NAMALWA (cell line): ENCODE measurements at places on chromosomes 7 and 10.
A peak's percentile ranks its signal among the peaks of the same experiment; 100 is the strongest.

DNA sequence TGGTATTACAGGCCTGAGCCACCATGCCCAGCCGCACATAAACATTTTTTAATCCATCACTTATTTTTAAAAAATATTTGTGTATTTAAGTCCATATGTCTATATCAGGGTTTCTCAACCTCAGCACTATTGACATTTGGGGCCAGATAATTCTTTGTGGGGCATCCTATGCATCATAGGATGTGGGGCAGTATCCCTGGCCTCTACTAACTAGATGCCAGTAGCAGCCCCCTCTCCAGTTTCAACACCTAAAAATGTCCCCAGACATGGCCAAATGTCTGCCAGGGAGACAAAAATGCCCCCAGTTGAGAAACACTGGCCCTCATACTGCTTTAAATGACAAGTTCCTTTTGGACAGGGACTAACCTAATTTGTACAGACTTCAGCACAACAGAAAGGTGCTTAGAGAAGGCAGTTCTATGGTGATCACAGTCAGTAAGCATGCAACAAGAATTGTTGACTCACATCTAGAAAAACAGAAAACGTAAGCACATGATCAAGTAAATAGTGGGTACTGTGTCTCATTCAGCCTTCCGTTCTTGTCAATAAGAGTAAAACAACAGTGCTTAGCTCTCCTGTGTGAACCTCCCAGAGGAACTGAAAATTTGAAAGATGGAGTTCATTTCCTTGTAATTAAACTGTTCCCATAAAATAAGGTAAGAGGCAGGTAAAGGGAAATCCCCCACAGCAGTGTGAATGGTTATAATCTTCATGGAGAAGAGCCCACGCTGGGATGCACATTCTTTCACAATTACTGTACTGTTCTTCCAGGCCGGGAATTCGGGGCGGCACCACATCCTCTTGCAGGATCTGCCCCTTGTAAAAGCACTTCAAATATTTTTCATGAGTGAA is 17.3 kb upstream of the ADRB1 start:
- DNase-seq: no peak

GRCh38 chr10:78543749-78544362 is 510.2 kb downstream of the RPS24 start:
- DNase-seq: no peak

DNA sequence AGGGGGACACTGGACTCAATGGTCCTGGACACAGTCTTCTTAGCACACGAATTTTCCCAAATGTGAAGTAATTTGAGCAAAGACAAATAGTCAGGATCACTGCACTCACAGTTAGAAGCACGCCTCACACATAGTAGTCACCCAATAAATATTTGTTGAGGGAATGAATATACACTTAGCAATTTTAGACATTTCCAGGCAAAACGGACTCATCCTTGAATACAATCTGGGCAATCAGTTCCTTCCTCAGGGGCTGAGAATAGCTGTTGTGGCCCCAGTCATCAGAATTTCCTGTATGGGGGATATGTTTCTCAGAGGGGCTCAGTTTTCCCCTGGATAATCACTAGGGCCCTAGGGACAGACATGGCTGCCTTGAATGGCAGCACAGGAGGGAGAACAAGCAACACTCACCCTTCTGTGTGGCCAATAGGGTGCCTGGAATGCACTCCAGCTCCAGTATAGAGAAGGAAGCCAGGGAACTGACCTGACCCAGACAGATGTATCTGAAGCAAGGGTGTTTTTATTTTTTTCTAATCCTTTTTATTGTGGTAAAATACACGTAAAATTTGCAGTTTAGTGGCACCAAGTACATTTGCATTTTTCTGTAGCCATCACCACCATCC is 282.7 kb upstream of the ZNF32 start:
- no peak for DNase-seq

DNA sequence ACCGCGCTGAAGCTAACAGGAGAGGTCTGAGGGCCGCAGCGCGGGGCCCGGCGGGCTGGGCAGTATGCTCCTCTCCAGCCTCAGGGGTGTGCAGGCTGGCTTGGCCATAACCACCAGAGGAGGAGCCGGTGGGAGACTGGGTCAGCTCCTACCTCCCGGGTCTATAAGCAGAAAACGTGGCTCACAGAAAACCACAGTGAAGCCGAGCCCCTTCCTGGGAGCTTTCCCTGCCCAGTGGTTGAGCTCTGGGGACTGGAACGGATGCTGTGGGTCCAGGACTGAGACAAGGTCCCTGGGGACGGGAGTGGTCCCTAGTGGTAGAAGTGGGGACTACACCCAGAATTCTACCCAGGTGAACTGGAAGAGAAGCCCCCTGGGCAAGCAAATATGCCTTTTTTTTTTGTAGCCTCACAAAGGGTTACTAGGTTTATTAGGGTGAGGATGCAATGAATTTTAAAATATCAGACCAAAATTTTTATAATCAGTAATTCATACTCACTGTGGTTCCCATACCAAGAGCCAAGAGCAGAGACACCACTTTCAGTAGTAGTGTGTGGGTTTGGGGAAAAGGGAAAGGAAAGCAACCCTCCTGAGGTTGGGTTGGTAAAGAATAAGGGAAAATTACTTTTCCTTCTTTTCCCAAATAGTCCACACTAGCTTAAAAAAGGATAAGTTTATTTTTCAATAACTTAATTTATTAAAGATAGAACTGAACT is 67.9 kb upstream of the PRKCQ start:
- DNase-seq: peak; percentile 66

- DNase-seq: no peak
Measured at GRCh38 chr7:36303202-36304098, 86.2 kb upstream of the ANLN start.

DNA sequence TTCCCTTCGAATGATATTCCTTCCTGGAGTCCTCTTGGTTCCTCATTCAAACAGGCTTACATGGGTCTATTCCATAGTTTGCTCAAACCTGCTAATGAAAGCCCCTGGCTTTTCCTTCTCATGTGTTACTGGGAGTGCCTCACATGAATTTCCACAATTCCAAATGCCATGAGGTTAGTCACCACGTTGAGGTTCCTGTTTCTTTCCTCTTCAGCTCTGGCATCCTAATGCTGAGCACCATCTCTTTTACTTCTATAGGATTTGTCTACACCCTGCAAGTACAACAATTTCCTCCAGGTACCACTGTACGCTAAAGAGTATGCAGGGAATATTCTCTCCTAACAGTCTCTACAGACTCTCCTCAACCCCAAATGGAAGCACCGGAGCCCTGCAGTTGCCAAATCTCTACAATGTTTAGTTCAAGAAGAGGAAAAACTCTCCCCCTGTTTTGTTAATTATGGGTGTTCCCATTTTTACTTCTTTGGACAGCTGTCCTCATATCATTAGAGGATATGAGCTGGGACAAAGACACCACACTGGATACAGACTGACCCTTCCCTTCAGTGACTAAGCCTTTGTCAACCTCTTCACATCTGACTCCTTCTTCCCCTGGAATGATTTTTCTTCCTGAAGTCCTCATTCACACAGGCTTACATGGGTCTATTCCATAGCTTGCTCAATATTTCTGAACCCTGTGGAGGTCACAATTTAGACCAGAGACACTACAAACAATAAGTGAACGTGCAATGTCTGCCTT is 145.8 kb upstream of the BET1 start:
- DNase-seq: no peak

GRCh38 chr10:34565934-34566333 is 249.2 kb downstream of the PARD3 start:
- DNase-seq: no peak

DNA sequence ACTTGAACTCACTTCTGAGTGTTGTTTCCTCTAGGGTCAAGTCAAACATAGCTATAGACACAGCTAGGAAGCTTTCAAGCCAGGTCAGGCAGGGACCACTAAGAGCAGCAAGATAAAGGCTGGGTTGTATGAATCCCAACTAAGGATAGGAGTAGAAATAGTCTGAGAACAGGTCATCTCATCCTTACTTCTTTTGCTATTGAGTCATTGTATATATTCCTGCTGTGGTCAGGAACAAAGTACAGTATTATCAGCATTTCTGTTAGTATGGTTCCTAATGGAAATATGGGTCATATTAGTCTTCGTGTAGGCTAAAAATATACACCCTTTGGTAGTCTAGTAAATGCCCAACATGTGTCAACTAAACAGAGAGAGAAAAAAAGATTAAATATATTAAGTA is 145.3 kb downstream of the BTAF1 start:
- no peak for DNase-seq

GRCh38 chr7:2084781-2085505 is 147.8 kb downstream of the MAD1L1 start:
- no peak for DNase-seq

- no peak for DNase-seq
Measured at GRCh38 chr7:63070696-63071095, 928.0 kb upstream of the ZNF722 start.

DNA sequence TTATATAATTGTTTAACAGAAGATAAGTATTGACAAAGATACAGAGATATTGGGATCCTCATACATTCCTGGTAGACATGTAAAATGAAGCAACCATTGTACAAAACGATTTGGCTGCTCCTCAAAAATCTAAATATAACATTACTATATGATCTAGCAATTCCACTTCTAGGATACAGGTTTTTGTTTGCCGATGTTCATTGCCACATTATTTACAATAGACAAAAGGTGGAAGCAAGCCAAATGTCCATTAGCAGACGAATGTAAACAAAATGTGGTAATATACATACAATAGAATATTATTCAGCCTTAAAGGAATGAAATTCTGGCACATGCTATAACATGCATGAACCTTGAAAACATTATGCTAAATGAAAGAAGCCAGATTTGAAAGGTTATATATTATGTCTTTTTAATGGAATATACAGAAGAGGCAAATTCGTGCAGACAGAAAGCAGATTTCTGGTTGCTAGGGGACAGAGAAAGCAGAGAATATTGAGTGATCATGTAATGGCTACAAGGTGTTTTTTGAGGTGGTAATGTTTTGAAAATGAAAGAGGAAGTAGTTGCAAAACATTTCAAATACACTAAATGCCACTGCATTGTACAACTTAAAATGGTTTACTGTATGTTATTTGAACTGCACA is 44.9 kb downstream of the POLR1F start:
- DNase-seq: peak; percentile 61

DNA sequence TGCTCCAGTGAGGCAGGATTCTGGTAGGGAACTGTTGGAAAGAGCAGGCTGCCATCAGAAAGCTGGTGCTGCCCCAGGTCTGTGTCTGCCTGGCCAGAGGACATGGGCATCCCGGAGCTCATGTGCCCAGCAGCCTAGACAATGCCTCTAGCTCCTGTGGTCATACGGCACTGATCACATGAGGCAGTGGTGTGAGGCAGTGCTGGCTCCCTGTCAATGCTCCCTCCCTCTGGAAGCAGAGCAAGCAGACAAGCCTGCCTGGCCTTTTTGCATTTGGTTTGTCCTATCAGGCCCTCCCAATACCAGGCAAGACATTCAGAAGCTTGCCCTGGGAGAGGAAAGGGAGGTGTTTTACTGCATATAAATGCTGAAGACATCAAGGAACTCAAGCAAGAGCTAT is 19.5 kb upstream of the MMP21 start:
- DNase-seq: no peak

DNA sequence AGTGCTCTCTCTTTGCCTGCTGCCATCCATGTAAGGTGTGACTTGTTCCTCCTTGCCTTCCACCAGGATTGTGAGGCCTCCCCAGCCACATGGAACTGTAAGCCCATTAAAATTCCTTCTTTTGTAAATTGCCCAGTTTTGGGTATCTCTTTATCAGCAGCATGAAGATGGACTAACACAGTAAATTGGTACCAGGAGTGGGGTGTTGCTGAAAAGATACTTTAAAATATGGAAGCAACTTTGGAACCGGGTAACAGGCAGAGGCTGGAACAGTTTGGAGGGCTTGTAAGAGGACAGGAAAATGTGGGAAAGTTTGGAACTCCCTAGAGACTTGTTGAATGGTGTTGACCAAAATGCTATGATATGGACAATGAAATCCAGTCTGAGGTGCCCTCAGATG is 63.8 kb upstream of the PPP1R9A start:
- DNase-seq: no peak

DNA sequence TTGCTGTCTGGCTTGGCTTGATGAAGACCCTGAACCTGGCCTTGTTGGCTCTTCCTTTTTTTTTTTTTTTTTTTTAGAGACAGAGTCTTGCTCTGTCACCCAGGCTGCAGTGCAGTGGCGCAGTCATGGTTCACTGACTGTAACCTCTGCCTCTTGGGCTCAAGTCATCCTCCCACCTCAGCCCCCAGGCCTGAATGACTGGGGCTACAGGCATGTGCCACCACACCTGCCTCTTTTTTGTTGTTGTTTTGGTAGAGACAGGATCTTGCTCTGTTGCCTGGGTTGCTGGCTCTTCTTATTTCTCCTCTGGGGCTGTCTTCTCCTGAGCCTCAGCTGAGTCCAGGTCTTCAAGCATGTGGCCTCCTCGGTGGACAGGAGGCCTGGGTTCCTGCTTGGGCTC is 44.7 kb downstream of the PRF1 start:
- DNase-seq: no peak

DNA sequence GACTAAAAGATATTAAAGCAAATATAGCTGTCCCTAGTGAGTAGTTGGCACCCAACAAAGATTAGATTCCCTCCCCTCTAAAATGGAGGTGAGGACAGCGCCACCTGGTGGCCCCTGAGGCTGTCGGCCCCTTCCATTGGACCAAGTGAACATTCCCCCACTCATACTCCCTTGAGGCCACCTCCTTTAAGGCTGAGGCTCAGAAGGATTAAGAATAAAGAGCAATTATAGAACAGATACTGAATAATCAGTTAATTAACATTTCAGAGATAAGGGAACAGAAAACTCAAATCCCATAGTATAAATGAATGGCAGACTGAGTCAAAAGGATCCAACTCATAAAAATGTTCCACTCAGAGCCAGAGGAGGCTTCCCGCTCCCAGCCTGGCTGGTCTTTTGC is 130.4 kb upstream of the GHITM start:
- DNase-seq: peak; percentile 56

DNA sequence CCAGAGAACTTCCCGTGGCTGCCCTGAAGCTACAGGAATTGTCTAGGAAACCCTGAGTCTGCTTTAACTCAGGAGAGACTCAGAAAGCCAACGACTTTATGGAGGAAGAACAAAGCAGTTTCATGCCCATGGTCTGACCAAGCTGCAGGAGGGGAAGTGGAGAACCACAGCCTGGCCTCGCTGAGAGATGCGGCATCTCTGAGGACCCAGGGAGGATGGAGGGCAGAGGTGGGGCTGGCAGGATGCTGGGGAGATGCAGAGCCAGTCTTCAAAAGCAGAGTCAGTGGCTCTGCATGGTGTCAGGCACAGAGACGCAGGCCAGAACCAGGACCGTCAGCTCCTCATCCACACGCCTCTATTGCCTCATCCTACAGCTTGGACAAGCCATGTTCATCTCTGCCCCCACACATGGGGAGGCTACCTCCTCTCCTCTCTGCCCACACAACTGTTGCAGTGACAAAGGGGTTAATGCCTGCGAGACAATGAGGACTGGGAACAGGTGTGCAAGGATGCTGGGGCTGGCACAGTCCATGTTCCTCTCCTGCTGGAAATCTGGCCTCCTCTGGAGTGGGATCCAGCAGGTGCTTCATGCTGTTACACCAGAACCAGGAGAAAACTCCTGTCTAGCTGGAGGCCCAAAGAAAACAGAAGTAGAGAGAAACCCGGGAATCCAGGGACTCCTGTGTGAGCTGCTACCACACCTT is 267.0 kb downstream of the PLXNA4 start:
- DNase-seq: no peak
